ENCODE measurements at places on chromosomes 6 and 20.

- no peak for DNase-seq
These were observed 43.4 kb upstream of the TRAM2 start for GRCh38 chr6:52620055-52620905.

DNA sequence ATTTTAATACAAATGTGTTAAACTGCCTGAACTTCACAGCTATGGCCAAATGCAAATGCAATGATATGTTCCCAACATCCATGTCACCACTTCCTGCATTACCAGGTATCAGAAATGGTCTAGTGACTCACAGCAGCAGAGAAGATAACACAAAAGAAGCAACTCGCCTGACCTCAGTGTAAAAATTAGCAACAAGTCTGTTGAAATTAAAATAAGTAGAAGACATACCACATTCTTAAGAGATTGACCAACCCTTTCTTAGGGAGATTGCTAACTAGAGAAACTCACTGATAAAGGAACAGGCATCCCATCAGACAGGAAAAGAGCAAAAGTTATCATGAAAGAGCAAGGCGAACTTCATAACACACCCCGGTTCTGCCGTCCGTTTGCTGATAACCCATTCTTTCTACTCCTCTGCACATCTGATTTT is 45.1 kb downstream of the RNASET2 start:
- no peak for DNase-seq

- DNase-seq, result no peak
These were observed 28.9 kb upstream of the SLC35D3 start for GRCh38 chr6:136893187-136893586.

DNA sequence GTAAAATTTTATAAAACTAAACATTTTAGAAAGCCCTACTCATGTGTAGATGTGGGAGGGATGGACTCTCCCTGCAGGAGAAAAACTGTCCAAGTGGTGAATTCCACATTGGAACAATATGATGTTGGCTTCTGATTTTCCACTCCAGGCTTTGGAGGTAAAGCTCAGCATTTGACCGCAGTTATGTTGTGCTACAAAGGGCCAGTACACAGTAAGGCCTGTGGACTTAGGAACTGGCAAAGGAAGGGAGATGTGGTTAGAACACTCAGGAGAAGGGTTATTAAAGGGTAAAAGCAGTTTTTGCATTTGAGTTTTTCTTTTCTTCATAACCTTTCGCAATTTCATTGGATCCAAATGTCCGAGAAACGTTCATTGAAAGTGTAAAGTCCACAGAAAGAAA is 150.3 kb upstream of the SASH1 start:
- DNase-seq, result no peak

GRCh38 chr6:143357561-143358255 is 92.8 kb downstream of the ADAT2 start:
- no peak for DNase-seq

GRCh38 chr20:35583636-35584560 is 31.7 kb upstream of the SPAG4 start:
- no peak for DNase-seq

DNA sequence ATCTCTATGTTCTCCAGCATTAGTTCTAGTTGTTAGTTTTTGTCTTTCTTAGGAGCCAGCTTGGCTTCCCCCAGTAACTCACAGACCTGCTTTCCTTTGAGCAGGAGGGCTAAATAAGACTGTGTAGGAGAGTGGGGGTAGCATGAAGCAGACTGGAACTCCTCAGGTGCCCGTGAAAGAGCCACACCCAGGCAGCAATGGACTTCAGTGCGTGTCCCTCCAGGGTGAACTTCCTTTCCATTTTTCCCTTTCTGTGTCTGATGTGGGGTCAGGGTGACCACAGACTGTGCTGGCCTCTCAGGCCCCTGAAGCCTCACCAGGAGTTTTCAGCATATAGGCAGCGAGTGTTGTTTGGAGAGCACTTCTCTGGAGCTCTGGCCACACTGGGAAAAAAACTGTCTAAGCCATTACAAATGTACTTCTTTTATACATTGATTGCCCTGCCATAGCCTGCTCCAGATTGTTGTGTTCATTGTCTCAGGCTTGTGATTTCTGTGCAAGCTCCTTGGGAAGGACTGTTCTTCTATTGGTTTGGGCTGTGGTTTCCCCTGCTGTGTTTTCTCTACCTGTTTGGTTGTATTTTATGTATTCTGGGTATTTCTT is 55.7 kb downstream of the SH3BGRL2 start:
- no peak for DNase-seq

DNA sequence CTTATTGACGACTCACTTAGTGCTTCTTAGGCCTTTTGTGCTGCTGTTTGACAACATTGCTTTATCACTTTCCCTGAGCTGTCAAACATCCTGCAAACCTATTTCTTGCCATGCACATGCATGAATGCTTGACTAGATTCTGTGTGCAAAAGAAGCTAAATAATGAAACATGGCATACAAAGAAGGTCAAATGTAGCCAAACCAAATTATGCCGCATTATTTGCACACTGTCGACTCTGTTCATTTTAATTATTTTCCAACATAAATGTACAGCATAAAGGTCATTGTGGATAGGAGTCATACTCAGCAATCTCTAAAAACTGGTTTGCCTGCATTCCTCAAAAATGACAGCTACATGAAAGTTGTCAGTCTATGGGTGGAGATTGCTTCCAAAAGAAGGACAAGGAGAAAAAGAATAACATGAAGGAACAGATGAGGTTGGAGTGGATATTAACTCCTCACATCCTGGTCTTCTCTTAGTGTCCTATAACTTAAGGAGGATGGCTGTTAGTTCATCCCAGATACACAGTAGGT is 123.1 kb upstream of the STXBP5 start:
- no peak for DNase-seq

- DNase-seq, result no peak
These were observed 29.1 kb upstream of the TENT5A start for GRCh38 chr6:81781624-81782023.

DNA sequence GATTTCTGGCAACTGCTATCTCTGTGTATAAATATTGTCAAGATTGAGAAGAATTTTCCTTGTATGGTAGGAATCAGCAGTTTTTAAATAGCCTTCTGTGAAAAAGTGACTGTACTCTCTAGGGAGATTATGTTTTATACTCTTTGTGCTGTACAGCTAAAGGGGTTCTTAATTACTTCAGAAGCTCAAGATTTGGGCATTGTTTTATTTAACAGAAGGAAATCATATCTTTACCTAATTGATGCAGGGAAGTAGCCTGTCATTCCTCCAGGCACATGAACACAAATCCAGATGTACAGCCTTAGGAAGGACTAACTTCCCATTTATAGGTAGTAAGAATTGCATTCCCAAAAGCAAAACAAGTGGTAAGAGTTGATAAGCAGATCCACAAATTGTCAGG is 1.3 kb downstream of the CALHM5 start:
- no peak for DNase-seq

DNA sequence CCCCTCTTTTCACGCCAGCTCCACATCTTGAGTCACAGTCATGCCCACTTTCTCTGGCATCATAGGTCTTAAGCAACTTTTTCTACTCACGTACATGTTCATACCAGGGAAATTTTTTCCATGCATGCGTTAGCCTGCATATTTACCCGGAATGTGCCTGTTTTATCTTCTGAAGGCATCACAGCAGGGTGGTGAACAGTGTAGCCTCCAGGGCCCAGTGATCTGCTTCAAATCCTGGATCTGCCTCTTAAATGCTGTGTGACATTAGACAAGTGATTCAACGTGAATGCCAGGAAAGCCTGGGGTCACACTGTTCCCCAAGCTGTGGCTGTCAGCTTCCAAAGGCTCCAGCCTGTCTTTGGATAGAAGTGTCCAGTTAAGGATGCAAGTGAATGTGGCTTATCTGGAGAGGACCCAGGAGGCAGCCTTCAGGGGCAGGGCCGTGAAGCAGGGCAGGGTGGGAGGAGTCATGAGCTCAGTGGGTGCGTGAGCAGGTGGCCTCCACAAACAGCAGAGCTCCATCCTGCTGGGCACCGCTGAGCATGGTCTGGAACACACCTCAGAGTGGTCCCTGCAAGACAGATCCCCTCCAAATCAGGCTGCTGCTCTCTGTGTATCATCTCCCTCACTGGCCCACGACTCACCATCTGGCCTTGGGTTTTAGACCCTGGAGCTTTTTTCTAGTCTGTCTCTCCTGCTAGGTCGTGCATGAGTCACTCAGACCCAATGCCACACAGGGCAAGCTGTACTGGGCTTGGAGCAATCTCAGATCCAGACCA is 30.4 kb upstream of the CD93 start:
- no peak for DNase-seq

DNA sequence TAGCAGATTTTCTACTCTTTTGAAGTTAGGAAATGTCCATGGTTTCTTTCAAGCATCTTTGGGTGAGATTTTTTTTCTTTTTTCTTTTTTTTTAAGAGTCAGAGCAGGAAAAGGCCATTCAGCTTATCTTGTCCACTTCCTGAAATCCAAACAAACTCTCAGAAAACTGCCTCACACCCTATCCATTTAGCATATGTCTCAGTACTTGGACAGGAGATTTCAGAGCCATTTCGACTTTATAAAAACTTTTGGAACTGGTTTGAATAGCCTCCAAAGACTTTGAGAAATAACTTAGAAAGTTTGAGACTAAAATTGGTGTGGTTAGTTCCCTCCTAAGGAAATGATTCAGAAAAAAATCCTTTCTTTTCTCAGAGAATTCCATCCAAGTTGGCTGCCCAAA is 125.1 kb downstream of the MYLK4 start:
- DNase-seq, result no peak

DNA sequence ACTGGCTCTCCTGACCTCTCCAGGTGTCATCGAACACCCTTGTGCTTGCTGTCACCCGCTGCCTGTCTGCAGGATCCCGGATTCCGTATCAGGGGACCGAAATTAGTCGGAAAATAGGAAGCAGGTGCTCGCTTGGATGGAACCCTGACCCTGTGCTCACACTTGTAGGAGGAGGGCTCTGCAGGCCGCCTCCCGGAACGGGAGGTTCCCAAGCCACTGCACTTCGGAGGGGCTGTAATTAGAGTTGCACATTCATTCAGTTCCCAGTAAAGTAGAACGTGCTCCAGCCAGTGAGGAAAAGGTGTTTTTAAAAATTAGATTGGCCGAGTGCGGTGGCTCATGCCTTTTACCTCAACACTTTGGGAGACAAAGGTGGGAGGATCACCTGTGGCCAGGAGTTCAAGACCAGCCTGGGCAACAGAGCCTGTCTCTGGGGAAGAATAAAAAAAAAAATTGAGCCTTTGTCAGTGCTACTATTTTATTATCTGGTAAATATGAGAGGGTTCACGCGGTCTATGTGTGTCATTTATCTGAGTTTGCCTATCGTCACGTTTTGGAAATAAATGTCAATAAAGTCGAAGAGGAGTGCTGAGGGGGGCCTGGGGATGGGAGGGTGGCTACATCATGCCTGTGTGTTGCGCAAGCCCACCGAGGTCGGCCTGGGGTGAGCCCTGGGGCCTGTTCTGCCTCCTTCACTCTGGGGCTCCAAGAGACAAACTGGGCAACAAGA is 1.5 kb upstream of the GMEB2 start:
- DNase-seq, result peak; percentile 52

GRCh38 chr6:40551966-40552505 is 35.1 kb downstream of the LRFN2 start:
- no peak for DNase-seq

GRCh38 chr20:38187517-38187916 is 22.4 kb upstream of the TGM2 start:
- no peak for DNase-seq

- DNase-seq, result no peak
These were observed 23.9 kb upstream of the TOP1 start for GRCh38 chr20:41004531-41005360.

GRCh38 chr6:150029276-150029675 is 3.9 kb upstream of the RAET1L start:
- no peak for DNase-seq

GRCh38 chr6:43969158-43969981 is 157.9 kb downstream of the MRPL14 start:
- no peak for DNase-seq
